ENCODE measurements at places on chromosomes 2 and 18.

DNA sequence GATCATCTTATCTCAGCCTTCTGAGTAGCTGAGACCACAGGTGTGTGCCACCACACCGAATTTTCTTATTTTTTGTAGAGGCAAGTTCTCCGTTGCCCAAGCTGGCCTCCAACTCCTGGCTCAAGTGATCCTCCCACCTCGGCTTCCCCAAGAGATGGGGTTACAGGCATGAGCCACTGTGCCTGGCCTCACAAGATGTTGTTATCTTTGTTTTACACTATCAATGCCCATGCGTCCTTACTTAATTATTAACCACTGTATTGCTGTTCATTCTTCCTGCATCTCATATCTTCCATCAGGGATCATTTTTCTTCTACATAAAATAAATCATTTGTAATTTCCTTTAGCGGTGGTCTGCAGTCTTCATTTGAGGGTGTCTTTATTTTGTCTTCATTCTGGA lies 181.9 kb downstream of the TGIF1 start:
- DNase-seq: peak; percentile 87

DNA sequence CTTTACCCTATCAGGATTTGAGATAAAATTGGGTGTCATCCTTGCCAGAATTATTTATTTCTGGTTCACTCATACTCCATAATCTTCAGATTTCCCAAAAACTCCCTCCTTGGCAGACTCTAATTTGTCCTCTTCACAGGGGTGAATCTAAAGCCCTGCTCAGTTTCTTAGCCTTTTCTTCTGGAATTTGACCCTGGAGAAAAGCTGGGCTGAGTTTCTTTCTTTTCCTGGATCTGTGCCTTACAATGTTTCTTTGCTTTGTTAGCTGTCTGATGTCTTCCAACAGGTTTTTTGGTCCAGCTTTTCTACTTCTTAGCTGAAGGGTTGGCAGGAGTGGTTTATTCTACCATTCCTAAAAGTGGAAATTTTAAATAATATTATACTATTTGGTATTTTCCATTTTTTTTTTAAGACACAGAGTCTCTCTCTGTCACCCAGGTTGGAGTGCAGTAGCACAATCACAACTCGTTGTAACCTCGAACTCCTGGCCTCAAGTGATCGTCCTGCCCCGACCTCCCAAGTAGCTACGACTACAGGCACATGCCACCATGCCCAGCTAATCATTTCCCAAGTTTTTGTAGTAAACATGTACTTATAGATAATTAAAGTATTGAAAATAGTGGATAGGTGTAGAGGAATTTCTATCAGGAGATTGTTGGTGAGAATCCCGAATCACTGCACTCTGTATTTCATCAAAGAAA lies 138.4 kb upstream of the TWIST2 start:
- DNase-seq: no peak

- DNase-seq: peak; percentile 38
These were observed 1.6 kb upstream of the ROCK2 start for GRCh38 chr2:11346023-11346482.

DNA sequence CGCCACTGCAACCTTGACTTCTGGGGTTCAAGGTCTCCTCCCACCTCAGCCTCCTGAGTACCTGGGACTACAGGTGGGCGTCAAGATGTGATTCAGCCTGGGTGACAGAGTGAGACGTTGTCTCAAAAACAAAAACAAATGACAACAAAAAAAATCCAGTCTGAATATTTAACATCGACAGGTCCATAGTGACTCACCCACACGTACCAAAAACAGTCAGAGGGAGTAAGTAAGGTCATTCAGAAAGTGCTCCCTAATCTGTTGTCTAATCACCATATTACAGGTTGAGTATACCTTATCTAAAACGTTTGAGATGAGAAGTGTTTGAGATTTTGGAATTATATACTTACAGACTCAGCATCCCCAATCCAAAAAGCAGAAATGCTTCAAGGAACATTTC lies 24.4 kb downstream of the SAP130 start:
- DNase-seq: no peak

- no peak for DNase-seq
These were observed 19.5 kb upstream of the WIPF1 start for GRCh38 chr2:174617120-174617519.

GRCh38 chr2:190714958-190715357 lies 66.1 kb downstream of the NAB1 start:
- no peak for DNase-seq

DNA sequence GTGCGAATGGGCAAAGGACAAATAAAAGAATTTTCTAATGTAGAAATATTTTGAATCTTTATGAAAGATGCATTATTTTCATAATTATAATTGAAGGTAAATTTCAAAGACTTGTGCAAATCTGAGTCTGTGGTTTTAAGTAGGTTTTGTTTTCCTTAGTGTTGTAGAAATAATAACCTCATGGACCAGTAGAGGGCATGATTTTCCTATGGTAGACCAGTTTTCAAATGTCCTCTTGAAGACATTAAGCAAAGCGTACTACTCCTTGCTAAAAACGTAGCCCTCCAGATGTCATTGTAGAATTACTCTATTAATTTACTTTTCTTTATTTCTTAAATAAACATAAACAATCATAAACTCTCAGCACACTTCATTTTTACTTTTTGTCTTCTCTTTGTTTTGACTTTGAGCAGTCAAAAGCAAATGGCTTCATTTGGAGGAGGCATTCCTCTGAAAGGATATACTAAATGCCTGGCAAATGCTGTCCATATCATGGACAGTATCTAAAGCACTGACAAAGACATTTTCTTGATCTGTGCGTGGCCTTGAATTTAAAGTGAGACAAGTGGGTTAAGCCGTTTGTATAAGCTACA lies 85.8 kb upstream of the FAM237A start:
- peak; percentile 50 for DNase-seq

DNA sequence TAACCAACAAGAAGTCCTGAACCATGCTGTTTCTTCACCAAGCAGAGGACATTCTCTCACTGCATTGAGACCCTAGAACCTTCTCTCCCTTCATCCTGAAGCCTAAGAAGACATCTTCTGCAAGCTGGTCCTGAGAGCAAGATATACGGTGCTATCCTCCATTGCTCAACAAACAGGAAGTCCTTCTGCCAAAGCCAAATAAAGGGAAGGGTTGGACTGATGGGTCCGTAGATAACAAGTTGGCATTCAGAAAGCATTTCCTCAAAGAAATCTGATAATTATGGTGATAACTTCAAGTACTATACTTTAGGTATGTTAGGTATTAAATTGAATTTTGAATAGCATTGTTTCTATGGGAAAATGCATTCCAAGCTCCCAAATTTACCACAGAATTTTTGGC lies 23.3 kb downstream of the GRB14 start:
- no peak for DNase-seq

DNA sequence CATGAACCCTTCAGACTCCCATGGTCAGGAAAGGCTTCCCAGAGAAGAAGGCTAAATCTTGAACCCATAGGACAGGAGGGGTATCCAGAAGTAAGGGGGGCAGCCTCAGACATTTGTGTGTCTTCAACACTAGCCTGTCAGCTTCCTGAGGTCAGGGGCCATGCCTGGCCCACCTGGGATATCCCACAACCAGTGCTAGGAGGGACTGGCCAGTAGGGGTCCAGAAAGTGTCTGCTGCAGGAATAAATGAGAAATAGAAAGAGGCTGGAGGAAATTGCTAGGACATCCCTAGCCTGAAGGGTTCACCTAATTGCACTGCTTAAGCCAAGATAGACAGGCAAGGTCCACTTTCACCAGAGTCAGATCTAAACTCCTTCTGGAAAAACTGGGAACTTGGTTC lies 799.6 kb upstream of the ID2 start:
- DNase-seq: no peak

GRCh38 chr18:5600378-5601071 lies 56.7 kb upstream of the EPB41L3 start:
- peak; percentile 24 for DNase-seq

- no peak for DNase-seq
These were observed 360.8 kb downstream of the SOCS6 start for GRCh38 chr18:70649683-70650082.

GRCh38 chr2:86042256-86043168 lies 63.2 kb downstream of the POLR1A start:
- no peak for DNase-seq

DNA sequence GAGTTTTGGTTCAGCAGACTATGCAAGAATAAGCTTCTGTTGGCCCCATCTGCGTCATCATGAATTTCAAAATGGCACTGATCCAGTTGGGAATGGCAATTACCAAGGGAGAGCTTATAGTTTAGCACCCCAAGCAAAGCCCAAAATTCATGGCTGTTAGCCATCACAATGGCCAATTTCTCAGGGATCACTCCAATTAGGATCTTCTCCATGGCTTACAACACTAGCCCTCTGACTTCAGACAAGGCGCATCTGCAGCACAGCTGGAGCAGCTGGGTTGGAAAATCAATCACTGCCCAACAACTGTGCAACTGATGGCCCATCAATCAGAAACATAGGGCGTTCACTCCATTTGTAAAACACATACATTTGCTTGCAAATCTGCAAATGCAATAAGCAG lies 273.6 kb downstream of the SRBD1 start:
- no peak for DNase-seq

DNA sequence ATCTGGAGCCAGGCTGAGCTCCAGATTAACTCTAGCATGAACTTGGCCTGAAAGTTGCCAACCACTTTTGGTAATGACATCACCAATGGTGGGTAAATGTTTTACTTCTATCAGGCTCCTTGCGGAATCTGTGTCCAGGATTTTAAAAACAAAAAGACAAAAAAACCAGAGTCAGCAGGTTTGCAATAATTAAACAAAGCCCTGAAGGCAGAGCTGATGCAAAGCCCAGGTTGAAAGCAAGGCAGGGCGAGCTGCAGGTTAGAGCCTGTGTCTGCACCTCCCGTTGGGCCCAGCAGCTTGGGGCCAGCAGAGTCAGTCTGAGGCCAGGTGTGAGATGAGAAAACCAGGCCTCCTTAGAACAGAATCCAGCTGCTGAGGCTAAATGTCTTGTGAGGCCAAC lies 29.1 kb upstream of the ALK start:
- DNase-seq: no peak

DNA sequence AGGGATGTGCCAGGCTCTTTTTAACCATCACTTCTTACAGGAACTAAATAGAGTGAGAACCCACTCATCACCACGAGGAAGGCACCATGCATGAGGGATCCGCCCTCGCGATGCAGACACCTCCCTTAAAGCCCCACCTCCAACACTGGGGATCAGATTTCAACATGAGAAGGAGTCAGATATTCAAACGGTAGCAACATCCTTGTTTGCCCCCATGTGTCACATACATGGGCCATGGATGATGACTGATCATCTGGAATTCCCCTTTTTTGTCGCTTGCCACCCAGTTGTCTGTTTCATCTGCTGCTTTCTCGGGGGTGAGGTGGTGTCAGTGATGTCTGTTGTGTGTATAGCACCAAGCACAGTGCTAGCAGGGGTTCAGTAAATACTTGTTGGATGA lies 57.9 kb downstream of the NCK2 start:
- DNase-seq: no peak

DNA sequence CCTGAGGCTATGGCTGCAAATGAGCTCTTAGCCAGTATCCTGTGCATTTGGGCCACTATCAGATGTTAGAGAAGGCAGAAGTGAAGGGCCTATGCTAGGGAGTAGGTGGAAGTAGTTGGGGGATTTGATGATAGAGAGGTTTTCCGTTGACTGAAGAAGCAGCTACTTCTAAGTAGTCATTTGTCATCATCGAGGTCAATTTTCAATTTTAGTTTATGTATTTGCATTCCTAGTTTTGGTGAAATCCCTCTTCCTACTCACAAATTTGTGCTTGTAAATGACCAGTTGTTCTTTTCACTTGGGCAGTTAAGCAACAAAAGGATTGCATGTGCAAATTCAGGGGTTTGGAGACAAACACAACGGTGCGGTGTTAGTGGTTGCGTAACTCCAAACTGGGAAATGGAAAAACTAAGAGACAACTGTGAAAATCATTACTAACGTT lies 48.5 kb upstream of the PELI1 start:
- no peak for DNase-seq

DNA sequence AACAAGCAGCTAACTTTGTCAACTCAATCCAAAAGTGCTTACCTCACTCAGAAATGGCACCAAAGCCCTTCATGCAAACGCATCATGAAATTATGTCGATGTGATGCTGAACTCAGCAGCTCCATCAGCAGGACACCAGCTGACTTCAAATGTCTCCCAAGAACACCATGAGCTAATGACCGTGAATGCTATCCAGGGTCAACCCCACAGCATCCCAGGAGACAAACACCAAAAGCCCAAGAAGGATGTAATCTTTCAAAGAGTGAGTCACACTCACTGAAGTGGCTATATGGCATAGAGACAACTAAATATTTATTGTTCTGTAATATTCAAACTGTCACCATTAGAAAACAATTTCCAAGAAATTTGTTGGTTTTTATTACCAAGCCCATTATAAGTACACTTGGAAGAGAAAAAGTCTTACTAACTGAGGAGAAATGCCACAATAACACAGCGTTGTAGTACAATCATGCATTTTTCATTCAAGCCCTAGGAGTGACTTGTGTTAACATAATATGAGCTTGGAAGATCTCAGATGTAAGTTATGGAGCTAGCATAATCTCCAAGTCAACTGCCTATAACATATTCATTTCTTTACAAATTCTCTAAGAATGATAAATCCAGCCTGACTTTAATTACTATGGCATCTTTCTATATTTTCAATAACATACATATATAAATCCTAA lies 165.0 kb upstream of the CCDC68 start:
- DNase-seq: no peak

GRCh38 chr2:74646201-74646600 lies 1.9 kb downstream of the M1AP start:
- peak; percentile 46 for DNase-seq

- DNase-seq: no peak
These were observed 525 bp upstream of the MAL start for GRCh38 chr2:95024960-95025405.

DNA sequence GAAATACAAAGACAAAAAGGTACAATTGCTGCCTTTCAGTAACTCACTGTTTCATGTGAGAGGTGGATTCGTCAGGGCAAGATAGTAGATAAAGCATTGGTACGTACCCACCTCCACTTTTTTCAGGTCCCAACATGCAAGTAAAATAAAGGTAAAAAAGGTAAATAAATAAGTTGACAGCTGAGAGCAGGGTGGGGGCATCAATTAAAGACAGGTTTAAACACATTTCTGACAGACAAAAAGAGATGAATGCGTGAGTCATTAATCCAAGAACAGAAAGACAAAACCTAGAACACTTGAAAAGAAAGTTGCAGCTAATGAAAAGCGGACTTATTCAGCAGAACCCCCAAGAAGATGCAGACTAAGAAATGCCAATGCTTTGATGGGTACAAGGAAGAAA lies 979.6 kb upstream of the CDH2 start:
- no peak for DNase-seq

DNA sequence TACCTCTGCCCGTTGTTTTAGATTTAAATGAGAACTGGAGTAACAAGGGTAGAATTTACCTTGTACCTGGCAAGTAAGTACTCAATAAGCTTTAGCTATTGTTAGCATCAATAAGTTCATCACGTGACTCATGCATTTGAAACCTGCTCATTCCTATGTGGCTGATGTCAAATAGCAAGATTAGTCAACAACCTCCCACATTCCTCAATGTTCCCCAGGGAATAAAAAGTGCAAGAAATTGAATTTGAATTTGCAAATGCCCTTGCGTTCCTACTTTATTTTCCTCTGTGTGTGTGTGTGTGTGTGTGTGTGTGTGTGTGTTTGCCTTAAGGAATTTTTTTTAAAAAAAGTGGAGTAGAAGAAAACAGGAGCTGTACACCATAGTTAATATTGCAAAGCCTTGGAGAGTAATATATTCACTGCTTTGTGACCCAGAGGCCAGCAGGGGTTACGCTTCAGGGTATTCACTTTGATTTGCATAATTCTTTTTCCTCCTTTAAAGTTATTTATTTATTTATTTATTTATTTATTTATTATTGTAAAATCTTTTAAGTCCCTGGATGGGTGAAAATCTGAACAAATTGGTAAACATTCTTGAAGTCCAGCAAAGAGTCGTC lies 43.9 kb upstream of the DNAH7 start:
- DNase-seq: no peak
